ENCODE measurements at places on chromosomes 11 and 22.

DNA sequence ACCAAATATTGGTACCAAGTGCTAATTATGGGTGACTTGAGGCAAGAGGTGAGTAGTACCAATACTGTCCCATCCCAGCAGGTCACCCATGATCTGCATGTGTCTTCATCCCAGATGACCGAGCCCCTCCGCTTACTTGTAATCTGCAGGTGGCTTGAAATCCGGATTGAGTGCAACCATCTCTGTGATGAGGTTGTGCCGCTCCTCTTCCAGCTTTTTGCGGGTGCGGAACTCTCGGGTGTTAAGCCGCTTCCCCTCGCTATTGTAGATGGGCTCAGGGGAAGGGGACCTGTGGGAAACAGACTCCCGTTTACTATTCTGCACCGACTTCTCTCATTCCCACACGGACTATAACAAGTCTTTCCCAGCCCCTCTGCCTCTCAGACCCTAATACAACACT lies 8.2 kb downstream of the SF1 start:
- no peak for DNase-seq

DNA sequence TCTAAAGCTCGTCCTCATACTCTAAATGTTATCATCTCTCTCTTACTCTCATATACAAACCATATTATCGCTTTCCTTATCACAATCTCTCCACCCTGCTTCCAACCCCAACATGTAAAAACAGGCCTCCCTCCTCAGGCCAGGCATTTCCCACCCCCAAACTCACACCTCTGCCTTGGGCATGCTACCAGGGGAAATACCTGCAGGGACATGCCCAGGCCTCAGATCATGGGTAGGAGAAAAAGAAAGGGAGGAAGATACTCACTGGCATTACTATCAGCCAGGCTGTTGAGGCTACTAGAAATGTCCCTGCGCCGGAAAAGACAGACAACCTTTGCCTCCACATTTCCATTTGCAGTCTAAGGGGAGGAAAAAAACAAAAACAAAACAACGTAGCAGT lies 1.8 kb downstream of the MTA2 start:
- DNase-seq, result no peak

DNA sequence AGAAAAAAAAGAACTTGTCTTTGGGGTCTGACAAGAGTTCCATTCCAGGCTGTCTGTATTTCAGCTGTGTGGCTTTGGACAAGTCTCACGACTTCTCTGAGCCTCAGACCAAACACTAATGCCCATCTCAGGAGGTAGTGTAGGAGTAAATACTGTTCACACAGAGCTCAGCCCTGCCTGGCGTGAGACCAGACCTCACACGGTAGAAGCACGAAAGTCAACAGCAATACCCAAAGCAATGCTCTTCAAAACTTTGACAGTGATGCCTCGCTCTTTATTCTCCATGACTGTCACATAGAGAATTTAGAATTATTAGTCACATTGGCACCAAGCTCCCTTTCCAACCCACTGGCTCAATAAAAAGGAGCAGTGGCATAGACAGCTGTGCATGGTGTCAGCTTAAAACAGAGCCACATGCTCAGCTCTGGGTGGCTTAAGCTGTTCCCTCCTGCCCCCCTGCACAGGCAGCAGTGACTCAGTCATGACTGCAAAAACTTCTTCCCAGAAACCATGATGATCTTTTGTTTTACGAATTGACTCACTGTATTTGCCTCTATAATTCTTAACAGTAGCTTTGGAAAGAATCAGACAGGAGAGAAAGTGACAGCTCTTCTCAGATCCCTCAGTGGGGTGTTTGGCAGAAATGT lies 74.0 kb upstream of the PHF21B start:
- no peak for DNase-seq

DNA sequence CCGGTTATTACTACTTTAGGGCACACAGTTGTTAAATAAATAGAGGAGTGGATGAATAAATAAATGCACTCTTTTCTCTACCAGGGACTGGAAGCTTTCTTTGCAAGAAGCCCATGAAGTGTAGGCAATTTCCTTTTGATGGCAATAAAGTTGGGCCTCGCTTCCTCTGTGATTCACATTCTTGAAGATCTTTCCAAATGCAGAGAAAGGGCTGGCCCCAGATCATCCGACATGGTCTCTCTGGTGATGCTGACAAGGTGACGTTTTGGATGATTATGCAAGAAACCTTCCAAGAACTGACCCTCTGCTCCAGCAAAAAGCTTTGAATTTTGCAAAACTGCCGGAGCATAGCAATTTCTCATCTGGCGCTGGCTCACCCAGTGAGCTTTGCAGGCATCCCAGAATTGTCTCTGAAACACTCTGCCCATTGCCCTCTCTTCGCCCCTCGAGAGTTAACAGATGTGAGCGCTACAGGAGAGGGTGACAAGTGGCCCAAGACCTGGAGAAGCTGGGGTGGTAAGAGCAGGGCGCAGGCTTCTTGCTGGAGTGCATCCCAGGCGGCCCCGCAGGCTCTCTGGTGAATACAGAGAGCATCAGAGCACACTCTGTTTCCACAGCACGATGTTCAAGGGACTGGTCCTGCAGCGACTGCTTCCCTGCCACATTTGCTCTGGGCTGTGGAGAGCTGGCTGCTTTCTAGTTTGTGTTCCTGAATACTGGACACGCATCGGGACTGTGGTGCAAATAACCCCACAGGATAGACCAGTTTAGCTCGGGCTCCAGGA lies 11.5 kb upstream of the IFT27 start:
- DNase-seq, result no peak

GRCh38 chr11:117818041-117818873 lies 6.3 kb downstream of the FXYD2 start:
- DNase-seq, result no peak

DNA sequence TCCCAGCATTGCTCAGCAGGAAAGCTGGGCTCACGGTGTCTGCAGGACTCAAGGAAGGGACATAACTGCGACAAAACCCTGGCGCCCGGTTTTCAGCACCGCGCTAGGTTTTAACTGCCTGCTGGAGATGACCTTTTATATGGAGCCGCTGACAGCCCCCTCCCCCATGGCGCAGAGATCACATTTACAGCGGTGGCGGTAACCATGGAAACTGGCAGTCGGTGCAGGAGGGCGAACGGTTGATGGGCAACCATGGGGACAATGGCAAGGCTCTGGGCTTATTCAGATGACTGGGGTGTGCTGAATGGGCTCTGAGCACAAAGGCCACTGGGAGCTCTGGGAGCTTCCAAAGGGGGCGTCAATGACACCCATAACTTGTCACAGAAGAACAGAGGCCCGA lies 37.2 kb downstream of the CELSR1 start:
- DNase-seq, result no peak

- no peak for DNase-seq
Measured at GRCh38 chr11:23851216-23851615, 645.6 kb upstream of the LUZP2 start.

DNA sequence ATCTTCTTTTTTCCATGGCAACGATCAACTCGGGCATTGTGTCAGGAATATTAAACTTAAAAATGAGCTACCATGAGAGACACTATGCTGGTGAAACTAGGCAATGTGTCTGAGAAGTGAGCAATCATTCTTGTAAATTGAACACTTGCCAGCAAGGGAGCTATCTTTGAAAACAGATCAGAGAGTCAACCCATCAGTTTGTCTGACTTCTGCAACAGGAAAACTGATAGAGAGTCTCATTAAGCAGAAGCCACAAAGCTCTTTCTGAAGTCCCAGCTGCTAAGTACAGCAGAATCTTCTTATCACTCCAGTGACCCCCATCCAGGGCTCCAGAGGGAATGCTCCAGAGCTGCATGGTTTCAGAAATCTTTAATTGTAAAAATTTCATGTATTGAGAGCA lies 114.7 kb downstream of the MSANTD4 start:
- no peak for DNase-seq

- DNase-seq, result peak; percentile 32
Measured at GRCh38 chr11:107957109-107957588, 28.9 kb downstream of the RAB39A start.

DNA sequence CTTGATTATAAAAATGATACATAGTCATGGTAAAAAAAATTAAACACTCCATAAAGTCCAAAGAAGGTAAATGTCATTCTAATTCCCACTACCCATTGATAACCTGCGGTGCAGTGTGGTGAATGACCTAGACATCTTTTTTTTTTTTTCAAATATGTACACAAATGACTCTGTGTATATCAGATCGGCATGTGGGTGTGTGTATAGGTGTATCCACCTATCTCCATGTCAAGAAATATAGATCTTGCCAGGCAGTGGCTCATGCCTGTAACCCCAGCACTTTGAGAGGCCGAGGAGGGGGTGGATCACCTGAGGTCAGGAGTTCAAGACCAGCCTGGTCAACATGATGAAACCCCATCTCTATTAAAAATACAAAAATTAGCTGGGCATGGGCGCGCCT lies 18.4 kb upstream of the CBX6 start:
- no peak for DNase-seq

GRCh38 chr11:66686801-66687750 lies 9.4 kb upstream of the RBM4B start:
- no peak for DNase-seq

DNA sequence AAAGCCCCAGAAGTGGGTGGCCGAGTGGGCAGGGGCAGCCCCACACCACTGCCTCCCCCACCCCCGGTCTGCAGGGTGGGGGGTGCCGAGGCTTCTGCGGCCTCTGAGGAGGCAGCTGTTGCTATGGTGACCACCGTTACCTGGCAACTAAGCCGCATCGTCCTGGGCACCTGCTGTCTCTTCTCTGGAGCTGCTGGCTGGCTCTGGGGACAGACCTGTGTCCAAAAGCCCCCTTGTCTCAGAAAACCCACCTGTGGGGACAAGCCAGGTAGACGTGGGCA lies 79.9 kb upstream of the PRR5 start:
- no peak for DNase-seq

GRCh38 chr22:47192651-47193437 lies 430.4 kb downstream of the TBC1D22A start:
- DNase-seq, result no peak

- DNase-seq, result no peak
Measured at GRCh38 chr11:6210274-6210955, 5.1 kb downstream of the C11orf42 start.

DNA sequence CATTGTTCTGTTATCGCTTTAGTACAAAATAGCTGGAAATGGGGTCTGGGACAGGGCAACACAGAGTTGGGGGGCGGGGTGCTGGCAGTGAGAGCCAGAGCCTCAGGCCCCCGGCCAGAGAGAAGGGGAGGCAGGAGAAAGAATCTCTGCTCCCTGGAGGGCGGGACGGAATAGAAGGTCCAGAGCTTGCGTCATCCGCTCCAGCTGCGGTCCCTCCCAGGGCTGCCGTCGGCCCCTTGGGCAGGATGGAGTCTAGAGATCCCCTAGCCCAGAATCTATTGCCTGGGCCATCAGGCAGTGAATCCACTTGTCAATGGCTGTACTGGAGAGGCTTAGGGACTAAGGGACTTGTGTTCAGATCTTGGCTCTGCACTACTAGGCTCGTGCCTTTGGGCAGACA lies 5.0 kb downstream of the TP53I11 start:
- no peak for DNase-seq

GRCh38 chr22:23289851-23290724 lies 109.8 kb downstream of the BCR start:
- DNase-seq, result no peak

DNA sequence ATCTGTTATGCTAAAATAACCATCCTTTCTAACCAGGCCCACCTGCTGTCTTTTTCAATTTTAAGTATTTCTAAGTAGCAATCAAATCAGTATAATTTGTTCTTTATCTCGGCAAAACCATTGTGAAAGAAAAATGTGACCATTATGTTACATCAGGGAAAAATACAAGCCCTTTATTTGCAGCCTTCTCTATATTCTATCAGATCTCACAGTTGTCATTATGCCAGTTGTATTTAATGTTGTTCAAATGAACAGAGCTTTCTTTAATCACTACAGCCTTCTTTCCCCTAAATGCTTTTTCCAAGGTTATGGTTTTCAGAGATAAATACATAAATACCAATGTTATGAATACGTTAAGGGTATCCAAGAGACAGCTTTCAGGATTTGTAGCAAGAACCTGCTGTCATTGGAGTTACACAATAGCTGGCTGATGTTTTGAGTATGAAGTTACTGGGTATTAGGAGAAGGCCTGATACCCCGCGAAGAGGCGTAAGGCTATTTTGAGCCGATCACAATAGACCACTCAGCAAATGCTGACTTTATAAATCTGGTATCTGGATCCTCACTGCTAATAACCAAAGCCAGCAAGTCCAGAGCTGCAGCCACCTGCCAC lies 406.3 kb downstream of the CADM1 start:
- no peak for DNase-seq

GRCh38 chr11:84817998-84818397 lies 809.1 kb downstream of the DLG2 start:
- peak; percentile 29 for DNase-seq

DNA sequence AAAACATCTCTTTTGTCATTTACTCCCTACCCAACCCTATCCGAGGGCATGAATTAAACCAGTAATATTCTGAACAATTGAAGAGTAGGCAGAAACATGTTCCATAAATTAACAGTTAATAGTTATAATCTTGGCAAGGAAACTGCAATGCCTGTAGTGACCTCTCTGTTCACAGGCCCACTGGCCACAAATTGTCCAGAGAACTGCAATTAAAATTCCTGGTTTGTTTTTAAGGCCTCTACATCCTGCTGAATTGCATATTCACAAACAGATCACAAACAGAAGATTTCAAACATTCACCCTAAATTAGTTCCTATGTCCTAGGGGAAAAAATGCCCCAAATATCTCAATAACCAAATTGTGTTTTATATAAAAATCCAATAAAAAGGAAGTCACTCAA lies 143.2 kb upstream of the TRPC6 start:
- no peak for DNase-seq

GRCh38 chr11:72594493-72595291 lies 79.5 kb downstream of the PDE2A start:
- DNase-seq, result no peak

DNA sequence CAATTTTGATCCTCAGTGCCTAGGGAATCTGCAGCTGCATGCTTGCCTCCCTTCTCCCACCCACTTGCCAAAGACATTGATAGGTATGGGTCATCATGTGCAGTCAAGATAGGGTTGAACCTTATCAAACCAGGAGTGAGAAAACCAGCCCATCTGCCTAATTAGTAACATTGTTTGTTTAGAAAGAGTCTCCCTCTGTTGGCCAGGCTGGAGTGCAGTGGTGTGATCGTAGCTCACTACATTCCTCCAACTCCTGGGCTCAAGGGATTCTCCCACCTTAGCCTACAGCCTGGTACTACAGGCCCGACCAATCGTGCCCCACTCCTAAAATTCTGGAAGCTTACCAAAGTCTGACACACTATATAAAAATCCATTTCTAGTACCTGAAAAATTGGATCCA lies 4.6 kb downstream of the C11orf71 start:
- DNase-seq, result no peak

All from fibroblast of skin of left biceps (primary cell).